Hematopoietic multipotent progenitor cell treated with erythropoietin and hydrocortisone succinate and interleukin-3 and kit ligand, for 4 days (in vitro differentiated cells): ENCODE measurements at places on chromosomes 5 and 9.
A peak's percentile ranks its signal among the peaks of the same experiment; 100 is the strongest.

DNA sequence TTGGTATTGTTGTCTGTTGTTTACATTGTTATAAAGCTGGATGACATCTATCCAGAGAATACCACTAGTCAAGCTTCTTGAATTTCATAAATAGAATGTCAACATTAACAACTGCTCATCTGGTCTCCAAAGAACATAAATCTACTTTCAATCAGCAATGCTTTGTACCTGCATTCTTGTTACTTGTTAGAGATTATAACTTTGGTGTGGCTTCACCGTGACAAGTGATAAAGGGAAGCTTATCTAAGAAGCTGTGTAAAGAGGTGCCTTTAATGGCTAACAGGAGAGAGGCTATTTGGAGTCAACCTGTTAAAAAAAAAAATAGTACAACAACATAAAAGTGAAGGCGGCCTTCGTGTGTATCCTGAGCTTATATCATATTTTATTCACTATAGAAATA is 41.8 kb downstream of the MUSK start:
- DNase-seq: no peak

DNA sequence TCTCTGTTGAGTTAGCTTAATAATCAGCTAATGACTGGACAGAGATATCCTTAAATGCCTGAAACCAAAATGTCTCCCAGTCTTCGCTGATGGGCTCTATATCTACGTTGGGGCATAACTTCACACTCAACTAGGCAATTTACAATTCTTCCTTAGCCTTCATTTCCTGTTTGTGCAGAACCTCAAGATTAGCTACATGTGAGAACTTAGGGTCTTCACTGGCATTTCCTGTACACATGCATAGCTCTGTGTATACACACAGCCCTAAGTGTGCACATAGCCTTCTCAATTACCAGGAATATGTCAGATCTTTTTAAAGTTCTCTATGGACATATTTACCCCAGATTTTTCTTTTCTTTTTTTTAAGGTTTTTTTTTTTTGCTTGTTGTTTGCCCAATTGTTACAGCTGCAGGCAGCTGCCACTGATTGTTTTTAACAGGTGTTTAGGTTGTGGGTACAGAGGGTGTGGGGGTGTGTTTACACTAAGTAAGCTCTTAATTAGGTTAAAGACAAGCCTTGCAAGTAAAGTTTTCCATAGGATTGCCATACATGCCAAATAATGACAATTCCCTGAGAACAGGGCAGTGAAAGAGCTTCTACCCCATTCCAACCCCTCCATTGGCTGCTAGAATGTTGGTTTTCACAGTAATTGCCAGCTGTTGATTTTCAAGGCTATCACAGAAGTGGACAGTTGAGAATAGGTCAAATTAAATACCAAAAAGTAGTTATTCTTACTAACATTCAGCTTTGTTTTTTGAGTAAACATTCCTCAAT is 441.0 kb downstream of the TLE4 start:
- no peak for DNase-seq

DNA sequence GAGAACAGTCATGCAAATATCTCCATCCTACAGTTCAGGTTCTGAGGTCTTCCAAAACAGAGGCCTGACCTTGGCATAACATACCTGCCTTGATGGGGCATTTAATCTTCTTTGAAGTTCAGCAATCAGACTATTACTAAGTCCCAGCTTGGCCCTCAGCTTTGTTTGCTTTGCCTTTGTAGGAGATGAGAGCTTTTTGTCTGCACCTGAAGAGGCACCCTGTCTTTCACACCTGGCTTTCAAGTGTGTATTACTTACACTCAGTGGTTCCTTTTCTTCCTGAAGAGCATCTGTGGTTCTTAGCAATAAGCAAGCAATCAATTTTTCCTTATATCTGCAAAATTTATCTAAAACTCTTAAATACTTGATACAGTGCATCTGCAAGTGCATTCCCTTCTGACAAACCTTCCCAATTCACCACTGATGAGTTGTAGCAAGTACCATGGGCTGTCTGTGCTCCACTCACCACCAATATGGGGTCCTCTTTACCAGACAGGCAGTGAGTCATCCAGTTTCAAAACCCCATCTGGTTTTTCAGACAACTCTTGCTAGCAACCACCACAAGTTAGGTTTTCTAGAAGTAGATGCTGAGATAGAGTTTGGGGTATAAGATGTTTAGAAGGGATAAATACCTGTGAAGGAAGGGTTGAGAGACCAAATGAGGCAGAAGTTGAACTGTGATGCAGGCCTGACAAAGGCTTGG is 100.2 kb downstream of the HINT1 start:
- peak; percentile 42 for DNase-seq

- no peak for DNase-seq
Observed at GRCh38 chr9:127185181-127185580, 62.7 kb upstream of the ANGPTL2 start.

- DNase-seq: no peak
Observed at GRCh38 chr9:37292896-37293295, 129.6 kb upstream of the GRHPR start.

GRCh38 chr9:28648723-28649122 is 1075.4 kb upstream of the C9orf72 start:
- DNase-seq: peak; percentile 15

DNA sequence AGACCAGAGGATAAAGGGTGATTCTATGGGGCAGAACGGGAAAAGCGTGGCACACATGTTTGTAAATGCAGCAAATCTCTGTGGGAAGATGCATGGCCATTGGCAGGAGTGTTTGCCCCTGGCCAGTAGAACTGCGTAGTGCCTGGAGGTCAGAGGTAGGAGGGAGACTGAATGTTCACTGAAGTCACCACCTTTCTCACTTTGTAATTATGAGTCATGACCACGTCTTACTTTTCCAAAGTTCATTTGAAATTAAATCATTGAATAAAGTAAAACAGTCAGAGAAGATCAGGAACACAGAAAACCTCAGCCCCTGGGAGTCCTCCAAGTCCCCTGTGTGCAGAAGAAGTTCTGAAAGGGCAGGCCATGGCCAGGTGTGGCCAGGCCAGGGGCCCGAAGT is 4.6 kb downstream of the PTGES start:
- no peak for DNase-seq

DNA sequence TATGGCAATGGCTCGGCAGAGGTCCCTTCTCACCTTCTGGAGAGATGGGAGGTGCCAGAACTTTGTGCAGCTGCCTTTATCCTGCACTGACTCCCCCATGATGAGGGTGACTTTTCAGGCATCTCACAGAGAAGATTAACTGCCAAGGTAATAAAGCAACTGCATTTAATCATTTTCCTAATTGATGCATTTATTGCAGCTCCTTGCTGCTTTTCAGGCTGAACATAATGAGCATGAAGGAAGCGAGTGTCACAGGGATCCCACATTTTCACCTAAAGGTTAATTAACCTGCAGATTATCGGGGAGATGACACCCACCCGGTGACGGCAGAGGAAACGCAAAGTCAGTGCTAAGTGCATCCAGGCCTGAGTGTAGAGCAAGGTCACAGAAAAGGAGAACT is 154.3 kb downstream of the ICE1 start:
- no peak for DNase-seq

- peak; percentile 42 for DNase-seq
Observed at GRCh38 chr9:127846443-127847177, 7.8 kb downstream of the ENG start.

DNA sequence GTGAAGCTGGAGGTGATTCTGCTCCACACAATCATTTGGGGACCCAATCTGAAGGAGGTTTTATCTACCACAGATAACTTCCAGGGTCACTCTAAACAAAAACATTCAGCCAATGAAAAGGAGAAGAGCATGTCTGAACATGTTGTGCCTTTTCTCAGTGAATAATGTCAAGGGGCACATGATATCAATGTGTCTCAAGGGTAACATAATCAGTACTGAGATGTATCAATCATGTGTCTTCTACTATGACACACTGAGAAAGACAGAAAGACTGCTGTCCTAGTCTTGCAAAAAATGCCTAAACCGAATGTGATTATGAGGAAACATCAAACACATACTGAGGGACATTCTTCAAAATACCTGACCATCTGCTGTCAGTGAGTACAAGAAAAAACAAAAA is 25.4 kb upstream of the RASA1 start:
- DNase-seq: no peak

DNA sequence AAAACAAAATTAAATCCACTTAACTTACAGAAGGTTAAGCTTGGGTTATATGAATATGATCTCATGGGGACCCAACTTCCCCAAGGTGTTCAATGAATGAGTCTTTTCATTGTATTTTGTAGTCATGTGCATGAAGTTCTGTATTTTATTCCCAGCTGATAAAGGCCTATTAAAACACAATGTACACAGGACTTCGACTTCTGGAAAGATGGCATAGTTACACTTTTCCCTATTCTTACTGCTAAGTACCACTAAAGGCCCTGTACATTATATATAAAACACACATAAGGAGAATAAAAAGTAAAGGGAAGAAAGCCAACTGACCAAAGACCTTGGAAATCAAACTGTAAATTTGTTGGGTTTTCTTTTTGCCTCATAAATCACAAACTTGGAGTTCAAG is 222.4 kb downstream of the SAXO1 start:
- no peak for DNase-seq

DNA sequence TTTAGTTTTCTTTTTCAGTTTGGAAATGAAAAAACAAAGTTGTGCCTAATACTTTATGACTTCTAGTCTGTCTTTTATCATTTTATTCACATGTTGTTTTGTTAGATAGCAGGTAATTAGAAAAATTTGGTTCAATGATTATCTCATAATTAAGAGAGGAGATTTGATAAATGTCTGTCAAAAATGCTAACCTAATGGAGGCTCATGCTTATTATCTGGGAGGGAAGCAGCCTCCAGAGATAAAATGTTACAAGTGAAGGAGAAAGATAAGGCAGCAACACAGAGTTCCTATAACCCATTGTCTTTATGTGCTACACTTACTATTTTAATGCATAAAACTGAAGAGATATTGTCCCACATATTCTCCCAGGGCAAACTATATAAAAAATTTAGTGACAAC is 53.5 kb downstream of the SLC27A6 start:
- peak; percentile 55 for DNase-seq

GRCh38 chr9:75197561-75197960 is 109.2 kb downstream of the OSTF1 start:
- DNase-seq: peak; percentile 56

DNA sequence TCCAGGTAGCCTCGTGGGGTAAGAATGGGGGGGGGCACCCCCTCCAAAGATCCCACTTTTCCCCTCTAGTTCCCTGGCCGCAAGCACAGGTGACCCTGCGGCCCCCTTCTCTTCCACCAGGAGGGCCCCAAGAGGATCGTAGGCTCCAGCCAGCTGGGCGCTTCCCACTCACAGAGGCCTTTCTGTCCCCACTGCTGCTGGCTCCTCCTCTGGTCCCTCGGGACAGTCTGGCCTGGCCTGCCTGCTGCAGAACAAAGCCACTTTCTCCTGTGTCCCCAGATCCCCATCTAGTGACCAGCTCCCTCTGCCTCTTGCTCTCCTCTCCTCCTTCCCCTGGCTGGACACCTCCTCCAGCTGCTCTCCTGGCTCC is 534 bp upstream of the SAPCD2 start:
- no peak for DNase-seq

- no peak for DNase-seq
Observed at GRCh38 chr5:160310552-160311295, 1.6 kb downstream of the CCNJL start.

DNA sequence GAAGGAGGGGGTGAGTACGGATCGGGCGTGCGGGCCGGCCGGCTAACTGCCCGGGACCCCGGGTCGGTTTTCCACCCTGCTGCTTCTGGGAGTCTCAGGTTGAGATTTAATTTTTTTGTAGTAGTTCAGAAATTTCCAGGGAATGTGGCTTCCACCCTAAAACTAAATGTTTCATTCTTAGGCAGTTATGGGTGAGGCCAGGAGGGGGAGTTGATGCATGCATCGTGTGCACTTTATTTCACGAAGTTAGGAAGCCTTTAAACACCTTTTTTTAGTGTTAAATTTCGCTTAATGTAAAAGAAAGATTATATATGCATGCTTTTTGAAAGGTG is 905 bp downstream of the CDK9 start:
- peak; percentile 56 for DNase-seq

DNA sequence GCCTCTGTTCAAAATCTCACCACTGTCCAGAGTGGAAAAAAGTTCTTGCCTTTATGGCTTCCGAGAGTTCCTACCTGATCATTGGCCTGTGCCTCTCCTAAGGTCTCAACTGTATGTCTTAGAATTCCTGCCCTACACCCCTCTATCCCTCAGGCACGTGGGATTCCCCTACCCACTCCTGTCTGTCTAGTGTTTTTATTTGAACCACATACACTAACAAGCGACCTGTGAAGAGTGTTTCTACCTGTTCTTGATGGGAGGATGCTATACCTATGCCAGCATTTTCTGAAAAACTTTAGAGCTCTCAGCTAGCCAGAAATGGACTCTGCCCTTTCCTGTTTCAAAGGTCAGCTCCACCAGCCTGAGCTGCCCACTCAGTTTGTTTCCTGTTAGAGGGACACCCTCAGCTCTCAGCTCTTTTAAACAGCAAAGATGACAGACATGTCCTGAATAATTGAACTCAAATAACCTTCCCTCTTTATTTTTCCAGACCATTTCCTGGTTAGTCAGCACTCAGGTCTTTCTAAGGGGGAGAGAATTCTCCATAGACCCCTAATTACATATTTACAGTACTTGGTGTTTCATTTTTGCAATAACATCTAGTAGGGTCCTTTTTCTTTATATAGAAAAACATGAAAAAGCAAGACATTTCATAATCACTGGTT is 214.8 kb downstream of the AOPEP start:
- DNase-seq: no peak

DNA sequence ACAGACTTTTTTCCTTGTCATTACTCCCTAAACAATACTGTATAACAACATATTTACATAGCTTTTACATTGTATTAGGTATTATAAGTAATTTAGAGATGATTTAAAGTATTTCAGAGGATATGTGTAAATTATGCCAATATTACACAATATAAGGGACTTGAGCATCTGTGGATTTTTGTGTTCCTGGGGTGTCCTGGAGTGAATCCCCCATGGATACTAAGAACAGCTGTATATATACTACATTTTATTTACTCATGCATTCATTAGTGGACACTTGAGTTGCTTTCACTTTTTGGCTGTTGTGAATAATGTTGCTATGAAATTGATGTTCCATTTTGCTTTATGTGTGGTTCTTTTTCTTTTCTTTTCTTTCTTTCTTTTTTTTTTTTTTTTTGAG is 348.8 kb downstream of the SH3GL2 start:
- DNase-seq: no peak

DNA sequence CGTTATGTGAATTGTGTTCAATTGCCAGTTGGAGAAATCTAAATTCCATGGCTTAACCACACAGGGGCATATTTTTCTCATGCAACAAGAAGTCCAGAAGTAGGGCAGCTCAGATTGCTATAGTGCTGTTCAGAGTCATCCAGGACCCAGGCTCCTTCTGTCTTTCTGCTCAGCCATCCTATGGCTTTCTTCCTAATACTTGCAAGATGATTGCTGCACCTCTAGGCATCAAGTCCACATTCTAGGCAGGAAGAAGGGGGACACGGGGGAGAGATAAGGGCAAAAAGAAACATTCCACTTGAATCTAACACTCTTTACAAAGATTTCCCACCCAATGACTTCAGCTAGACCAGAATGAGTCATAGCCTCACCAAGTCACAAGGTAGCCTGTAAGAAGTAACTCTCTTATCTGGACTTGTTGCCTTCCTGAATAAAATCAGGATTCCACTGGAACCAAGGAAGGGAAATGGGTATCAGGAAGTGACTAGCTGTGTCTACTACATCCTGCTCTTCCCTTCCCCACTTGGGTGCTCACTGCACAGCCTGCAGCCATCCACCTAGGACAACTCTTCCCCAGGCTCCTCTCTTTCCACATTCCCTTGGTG is 5.3 kb downstream of the ERAP2 start:
- DNase-seq: no peak

- DNase-seq: no peak
Observed at GRCh38 chr9:88235615-88236014, 97.3 kb upstream of the SPATA31C2 start.

GRCh38 chr5:14286007-14286406 is 142.9 kb downstream of the TRIO start:
- peak; percentile 22 for DNase-seq
